T follicular helper cell (primary cell): ENCODE measurements at places on chromosomes 11 and 22.

DNA sequence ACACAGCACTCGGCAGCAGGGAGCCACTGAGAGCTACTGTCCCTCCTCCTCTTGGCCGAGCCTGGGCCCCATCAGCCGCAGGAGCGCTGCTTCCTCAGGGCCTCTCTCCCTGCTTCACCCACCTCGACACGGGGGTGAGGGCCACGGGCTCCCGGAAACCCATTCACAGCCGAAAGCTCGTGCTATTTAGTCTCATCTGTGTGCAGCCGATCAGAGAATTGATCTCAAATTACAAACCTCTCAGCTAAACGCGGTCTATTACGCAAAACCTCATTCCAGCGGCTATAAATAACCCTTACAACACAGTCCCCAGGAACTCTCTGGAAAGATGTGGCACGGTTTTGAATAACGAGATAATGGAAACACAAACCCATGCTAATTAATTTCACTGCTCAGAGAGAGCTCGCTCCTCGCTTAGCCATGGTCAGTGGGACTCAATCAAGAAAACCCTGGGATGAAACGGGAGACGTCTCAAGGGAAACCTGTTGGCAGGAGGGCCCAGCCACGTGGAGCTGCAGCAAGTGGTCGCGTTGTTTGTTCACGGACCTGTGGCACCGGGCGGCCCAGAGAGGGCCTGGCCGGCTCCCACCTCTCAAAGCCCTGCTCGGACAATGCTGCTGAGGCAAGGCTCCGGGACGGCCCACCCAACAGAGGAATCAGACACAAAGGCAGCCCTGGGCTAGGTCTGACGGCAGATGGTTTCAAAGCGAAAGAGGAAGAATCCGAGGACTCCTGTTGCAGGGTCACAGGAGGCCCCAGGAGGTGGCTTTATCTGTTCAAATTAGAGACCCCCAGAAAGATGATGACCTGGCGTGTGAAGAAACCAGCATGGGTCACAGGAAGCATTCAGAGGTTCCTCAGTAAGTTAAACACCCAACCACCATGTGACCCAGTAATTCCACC, 210.5 kb downstream of the CTTN start:
- DNase-seq, result no peak

DNA sequence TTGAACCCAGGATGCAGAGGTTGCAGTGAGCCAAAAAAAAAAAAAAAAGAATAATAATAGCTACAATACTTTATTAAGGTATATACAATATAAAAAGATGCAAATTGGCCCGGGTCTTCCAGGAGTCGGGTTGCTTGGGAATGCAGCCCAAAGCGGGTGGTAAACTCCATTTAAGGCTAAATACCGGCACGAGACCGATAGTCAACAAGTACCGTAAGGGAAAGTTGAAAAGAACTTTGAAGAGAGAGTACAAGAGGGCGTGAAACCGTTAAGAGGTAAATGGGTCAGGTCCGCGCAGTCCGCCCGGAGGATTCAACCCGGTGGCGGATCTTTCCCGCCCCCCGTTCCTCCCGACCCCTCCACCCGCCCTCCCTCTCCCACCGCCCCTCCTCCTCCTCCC, 143.3 kb downstream of the DLG2 start:
- no peak for DNase-seq

DNA sequence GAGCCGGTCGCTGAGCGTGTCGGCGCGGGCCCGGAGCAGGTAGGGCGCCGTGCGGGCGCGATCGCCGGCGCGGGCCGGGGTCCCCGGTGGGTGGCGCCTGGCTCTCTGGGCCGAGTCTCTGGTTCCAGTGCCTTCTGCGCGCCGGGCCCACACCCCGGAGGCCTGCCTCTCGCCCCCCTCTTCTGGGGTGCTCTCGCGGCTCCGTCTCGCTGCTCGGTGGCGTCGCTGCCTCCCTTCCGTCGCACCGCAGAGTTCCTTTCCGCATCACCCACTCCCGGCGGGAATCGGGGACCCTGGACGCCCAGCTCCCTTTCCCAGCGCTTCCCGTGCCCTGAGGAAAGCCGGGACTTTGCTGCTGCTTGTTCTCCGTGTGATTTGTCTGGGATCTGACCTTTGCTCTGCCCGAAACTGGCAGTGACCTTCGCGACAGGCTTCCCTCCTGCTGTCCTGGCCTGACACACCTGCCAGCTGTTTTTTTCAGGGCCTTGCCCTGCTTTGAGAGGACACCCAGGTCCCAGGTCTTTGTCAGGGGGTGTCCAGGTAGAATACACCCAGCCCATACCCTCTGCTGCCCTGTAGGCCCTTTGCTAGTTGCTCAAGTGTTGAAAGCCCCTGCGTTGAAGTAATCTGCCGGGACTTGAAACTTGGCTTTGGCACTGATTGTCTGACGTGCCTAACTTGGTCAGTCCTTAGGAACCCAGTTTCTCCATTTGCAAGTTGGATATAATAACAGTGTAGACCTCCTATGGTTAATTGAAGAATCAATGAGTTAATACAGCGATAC, 711 bp downstream of the FDX1 start:
- no peak for DNase-seq

- no peak for DNase-seq
Observed at GRCh38 chr11:60700689-60701468, 1.5 kb downstream of the MS4A8 start.

DNA sequence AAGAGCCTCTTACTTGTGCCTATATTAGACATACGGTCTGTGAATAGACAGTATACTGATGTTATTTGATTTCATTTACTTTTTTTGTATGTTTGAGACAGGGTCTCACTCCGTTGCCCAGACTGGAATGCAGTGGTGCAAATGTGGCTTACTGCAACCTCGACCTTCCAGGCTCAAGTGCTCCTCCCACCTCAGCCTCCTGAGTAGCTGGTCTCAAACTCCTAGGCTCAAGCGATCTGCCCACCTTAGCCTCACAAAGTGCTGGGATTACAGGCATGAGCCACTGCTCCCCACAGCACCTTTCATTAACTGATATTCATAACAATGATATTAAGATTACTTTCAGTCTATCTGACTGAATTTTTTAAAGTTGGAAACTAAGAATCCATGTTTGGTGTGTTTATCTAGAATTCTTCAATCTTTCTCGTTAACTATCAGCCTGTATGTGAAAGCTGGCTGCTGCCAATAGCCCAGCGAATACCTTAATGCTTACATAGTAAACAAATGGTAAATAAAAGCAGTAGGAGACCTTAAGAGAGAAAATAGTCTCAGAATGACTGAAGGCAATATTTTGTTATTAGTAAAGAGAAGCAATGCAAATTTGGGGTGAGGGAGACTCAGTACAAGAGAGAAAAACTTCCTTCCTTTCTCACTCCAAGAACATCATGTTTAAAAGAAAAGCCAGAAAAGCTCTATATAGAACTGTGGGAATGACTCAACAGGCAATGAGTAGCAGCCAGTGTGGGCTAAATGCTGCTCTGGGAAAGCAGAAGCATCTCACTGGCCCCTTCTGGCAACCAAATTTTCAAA, 101.9 kb downstream of the MRTFA start:
- DNase-seq, result no peak

DNA sequence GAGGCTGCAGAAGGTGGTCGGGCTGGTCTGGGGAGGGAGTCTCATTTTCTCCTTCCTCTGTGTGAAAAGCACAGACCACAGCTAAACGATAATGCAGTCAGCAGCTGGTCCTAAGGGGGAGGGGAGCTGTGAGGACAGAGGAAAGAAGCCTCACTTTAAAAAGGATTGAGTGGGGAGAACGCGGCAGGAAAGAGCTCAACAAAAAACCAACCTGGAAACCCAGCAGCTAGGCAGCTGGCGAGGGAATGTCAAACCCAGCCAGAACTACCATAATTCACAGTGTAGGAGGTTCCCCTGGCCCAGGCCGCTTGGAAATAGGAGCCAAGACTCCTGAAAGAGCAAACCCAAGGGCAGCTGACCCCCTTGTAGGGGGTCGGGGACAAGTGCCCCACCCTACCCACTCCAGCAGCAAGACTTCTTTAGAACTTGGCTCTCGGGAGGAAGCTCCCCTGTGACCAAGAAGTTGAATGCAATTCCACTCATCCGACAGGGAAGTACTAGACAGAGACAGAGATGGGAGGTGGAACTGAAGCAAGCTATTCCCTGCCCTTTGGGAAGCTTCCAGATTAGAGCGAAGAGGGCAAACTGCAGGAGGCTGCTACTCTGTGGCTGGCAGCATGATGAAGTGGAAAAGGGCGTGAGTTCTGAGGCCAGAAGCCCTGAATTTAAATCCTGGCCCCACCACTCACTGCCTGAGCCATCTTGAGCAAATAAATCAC, 16.5 kb upstream of the DGKZ start:
- DNase-seq, result no peak

GRCh38 chr11:34466802-34467488, 28.2 kb downstream of the CAT start:
- DNase-seq, result no peak

DNA sequence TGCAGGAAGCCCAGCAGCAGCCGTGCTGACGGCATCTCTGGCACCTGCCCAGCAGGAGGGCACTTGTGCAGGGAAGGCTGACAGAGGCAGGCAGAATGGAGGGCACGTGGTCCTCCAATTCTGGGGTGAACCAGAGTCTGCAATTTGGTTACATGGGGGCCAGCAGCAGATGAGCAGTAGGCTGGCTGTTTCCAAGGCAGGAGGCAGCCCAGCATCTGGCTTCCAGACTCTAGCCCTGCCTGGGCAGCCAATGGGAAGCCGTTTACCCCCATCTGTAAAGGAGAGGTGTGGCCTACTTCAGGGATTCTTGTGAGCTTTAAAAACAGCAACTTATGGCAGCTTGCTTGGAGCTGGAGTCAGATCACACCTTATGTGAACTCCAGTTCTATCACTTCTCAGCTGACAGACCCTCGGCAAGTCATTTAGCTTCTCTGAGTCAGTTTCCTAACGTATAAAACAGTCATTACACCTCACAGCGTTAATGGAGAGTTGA, 27.9 kb upstream of the RASL10A start:
- DNase-seq, result no peak

- no peak for DNase-seq
Observed at GRCh38 chr22:29156507-29156906, 49.2 kb upstream of the EMID1 start.

DNA sequence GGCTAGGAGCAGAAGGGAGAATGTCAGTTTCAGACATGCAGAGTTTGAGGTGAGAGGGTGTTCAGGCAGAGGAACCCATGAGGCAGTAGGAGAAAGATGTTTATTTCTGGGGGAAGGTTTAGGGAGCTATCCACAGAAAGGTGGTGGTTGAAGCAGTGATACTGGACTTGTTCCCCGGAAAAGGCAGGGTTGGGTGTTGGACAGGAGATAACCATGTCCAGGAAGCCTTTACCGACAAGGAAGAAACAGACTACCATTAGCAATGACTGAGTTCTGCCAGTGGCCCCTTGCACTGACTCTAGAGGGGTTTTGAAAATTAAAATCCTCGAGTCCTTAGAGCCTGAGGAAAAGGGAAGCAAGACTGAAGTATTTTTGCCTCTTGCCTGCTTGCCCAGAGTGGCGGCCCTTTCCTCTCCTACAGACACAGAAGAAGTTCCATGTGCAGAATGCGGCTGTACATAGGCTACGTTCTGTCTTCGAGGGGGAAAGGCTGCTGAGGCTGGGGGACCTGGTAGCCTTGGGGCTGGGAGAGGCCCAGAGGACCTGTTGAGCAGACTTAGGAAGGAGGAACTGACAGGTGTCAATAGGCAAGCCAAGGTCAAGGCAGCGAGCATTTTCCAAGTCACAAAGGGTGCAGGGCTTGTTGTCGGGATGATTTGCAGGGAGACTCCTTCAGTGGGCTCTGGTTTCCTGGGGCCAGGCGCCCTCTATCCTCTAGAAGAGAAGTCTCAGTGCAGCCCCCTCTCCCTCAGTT, 146.7 kb downstream of the LDLRAD3 start:
- no peak for DNase-seq

DNA sequence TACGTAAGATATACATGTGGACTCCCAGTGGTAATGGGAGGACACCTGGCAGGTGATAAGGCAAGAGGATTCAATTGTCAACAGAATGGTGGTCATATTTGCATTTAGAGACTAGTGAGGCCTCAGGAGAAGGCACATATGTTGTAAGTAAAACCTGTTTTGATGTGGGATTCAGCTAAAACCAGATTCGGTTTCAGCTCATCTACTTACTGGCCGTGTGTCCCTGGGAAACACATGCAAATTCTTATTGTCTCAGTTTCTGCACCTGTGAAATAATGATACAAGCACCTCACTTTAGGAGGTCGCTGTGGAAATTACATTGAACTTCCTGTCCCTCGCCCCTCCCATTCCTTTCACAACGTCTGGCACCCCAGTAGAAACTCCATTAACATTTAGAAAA, 78.9 kb upstream of the FIBIN start:
- no peak for DNase-seq

- DNase-seq, result no peak
Observed at GRCh38 chr11:2693271-2694261, 6.2 kb downstream of the KCNQ1OT1 start.

- no peak for DNase-seq
Observed at GRCh38 chr22:37462983-37463382, 23.2 kb downstream of the MFNG start.

DNA sequence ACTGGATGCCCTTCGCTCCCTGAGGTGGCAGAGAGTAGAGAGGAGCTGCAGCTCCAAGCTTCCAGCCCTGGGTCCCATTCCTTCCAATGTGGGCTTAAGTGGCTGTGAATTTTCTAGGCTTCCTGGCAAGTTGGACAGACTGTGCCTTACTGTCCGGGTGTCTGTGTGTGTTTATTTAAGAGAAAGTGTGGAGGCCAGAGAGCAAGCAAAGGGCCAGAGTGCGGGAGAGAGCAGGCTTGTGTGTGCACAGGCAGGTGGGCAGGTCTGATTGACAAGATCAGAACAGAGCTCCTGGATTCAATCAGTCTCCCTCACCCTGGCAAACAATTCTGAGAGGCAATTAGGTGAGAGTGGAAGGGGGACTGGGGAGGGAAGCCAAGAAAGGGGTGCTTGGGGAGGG, 347.0 kb downstream of the CADM1 start:
- DNase-seq, result no peak

- no peak for DNase-seq
Observed at GRCh38 chr11:68090706-68091105, 30.5 kb downstream of the CHKA start.

- no peak for DNase-seq
Observed at GRCh38 chr11:10930224-10930971, 72.5 kb upstream of the ZBED5 start.

GRCh38 chr11:44193856-44194255, 98.4 kb downstream of the EXT2 start:
- DNase-seq, result no peak

DNA sequence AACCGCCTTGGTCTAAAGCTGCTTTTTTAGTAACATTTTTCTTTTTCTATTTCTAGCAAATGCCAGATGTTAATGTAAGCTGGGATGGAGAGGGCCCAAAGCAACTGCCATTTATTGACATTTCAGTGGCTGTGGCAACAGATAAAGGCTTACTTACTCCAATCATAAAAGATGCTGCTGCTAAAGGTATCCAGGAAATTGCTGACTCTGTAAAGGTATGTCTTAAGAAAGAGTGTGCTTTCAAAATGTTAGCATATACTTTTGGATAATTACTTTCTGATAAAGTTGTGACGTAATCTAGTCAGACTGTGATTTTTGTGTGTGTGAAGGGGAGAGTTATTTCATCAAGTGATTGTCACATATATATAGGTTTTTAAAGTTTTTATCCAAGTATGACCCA, 68.1 kb downstream of the PDHX start:
- no peak for DNase-seq
